Activated naive CD4-positive, alpha-beta T cell (primary cell): ENCODE measurements at places on chromosomes 3 and 15.
A peak's percentile ranks its signal among the peaks of the same experiment; 100 is the strongest.

DNA sequence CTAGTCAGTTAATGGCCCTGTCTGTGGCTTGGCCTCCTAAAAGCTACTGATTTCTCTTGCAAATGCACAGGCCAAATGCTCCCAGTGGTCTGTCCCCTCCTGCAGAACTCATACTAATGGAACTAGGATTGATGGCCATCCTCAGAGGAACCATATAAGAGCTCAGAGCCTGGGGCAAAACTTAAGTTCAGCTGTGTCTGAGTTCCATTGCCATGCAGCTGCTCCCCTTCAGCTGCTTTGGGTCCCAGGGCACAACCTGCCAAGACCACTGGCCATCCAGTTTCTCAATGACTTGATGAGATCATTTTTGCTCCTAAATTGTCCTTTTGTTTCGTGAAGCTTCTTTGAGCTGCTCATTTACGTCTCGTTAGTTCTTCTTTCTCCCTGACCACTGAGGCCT, 529.5 kb upstream of the TBL1XR1 start:
- DNase-seq = no peak

GRCh38 chr3:119294696-119295671, 801 bp downstream of the ARHGAP31 start:
- DNase-seq = no peak

DNA sequence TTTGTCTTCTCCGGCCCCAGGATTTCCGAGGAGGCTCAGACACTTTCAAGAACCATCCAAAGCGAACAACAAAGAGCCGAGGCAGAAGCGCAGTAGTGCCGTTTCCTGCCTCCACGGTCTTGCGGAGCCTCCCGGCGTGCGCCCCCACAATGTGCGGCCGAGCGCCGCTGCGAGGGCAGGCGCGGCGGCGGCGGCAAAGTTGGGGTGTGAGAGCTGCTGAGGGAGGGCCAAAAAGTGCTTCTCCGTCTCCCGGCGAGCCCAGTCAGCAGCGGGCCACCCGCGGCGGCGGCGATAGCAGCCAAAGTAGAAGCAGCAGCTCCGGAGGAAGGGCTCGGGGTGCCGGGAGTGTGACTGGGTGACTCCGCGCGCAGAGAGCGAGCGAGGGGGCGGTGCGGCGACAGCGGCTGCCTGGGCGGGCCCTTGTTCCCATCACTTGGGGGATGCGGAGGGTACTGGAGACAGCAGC, 749.1 kb downstream of the ROBO1 start:
- no peak for DNase-seq

DNA sequence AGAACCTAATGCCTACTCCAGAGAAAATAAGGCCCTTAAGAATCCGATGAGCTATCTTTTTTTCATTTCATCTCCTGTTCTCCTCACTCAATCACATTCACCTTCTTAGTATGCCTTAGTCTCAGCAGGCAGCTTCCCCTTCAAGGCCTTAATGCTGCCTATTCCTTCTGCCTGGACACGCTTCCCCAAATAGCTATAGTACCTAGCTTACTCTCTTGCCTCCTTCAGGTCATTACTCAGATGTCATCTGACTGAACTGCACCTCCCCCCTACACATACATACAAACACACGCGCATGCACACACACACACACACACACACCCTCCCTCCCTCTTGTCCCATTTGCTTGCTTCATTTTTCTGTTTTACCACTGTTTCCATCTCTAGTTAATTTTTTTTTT, 191.5 kb upstream of the MLF1 start:
- no peak for DNase-seq

GRCh38 chr3:35737527-35737926, 98.2 kb downstream of the ARPP21 start:
- no peak for DNase-seq

DNA sequence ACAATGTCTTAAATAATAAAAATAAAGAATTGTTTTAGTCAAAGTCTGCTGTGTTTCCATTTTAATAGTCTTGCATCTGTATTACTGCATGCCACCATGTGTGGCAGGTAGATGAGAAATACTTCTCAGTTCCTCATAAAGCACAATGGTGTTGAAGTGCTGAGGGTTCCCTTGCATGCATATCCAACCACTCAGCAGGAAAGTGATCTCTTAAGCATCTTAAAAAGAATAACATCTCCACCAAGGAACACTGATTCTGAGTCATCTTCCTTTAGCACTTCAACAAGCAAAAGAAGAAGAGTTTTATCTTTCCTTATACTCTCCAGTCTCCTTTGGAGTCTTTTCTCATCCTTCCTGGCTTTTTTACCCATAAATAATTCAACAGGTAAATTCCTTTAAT, 602.0 kb downstream of the TBL1XR1 start:
- no peak for DNase-seq

DNA sequence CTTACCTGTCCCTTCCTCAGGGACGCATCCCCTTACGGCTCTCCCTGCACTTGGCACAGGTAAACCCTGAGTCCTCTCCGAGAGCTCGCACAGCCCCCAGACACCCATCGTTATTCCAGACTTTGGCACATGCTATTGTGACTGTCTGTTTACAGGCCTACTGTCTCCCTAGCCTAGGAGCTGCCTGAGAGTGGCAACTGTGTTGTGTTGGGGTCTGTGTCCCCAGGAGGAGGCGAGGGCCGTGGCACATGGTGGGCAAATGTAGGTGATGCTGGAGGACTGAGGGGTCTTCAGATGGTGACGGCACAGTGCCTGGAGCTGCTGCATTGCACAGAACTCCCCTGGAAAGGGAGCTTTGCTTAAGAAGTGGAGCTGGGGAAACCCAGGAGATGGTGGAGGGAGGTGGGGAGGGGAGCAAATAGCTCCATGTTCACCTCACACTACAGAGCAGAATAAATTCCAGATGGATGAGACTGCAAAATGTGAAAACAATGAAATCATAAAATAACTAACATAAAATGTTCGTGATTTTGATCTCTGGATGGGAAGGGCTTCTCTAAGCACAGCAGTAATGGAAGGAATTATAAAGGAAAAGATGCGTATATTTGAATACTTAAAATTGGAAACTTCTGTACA, 96.5 kb downstream of the SMAD6 start:
- no peak for DNase-seq

DNA sequence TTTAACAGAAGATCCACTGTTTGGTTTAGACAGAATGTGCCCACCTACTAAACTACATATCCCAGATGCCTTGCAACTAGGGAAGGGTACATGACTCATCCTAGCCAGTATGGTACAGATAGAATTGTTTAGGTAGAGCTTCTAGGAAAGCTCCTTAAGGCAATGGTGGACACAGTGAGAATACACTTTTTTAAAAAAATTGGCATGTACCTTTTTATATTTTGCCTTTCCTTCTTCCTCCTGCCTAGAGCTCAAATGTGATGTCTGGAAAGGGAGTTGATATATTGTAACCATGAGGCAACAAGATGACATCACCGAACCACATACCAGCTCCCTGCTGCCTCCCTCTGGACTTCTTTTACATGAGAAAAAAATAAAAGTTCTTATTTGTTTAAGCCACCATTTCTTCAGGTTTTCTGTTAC, 14.4 kb upstream of the C3orf80 start:
- no peak for DNase-seq

DNA sequence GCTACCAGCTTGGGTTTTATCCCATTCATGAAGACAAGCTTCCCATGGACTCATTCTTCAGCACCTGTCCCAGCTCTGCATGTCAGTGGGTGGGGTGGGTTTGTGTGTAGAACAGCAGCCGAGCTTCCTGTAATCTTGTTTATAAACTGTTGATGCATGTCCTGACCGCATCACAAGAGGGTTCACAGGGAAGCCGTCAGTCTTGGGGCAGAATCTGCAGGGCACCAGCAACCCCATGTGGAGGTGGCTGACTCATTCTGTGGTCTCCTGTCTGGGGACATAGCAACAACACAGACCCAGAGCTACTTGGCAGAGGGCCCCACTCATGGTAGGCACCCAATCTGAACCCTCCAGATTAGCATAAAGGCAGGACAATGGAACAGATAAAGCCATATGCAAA, 35.6 kb downstream of the DAPK2 start:
- DNase-seq = peak; percentile 70

DNA sequence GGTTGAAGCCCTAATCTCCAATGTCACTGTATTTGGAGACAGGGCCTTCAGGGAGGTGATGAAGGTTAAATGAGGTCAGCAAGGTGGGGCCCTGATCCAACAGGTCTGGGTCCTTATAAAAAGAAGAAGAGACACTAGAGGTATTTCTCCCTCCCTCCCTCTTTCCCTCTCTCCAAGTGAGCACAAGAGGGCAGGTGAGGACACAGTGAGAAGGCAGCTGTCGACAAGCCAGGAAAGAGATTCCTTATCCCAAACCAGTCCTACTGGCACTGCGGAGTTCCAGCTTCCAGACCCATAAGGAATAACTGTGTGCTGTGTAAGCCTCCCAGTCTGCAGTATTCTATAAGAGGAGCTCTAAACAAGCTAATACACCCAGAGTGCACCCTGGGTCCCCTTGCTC, 134.7 kb downstream of the ADAMTS17 start:
- DNase-seq = no peak

GRCh38 chr3:153760948-153761347, 360.2 kb upstream of the ARHGEF26 start:
- DNase-seq = no peak

DNA sequence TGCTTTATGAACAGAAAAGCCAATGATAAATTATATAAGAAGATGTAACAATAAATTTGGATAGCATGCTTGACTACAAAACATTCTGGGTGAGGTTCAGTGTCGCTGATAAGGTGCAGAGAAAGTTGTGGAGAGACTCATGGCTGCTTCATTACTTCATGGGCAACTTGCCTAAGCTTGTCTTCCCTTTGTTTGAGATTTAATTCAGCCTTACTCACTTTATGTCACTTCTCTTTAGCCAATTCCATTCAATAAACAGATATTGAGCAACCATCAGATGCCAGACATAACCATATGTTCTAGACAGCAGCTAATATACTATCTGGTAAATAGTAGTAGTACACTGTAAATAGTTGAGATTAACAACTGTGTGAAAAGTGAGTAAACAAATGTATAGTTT, 401.5 kb upstream of the FRG2C start:
- no peak for DNase-seq

DNA sequence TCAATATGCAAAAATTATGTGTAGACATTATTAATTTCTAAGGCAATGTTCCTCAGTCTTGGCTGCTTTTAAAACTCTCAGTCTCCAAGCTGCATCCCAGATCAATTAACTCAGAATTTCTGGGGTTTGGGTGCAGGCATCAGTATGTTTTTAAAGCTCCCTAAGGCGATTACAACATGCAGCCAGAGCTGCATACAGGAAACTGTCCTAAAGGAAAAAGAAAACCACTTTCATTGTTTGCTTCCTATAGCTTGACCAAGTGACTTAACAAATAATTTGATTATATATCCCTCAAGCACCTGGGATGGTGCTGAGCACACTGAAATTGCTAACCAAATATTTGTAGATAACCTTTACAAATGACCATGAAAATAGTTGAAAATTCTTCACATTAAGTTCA, 194.7 kb downstream of the DTWD1 start:
- no peak for DNase-seq

- no peak for DNase-seq
Measured at GRCh38 chr3:137111497-137111896, 153.7 kb downstream of the IL20RB start.

GRCh38 chr15:84697236-84697990, 18.5 kb downstream of the SEC11A start:
- no peak for DNase-seq

DNA sequence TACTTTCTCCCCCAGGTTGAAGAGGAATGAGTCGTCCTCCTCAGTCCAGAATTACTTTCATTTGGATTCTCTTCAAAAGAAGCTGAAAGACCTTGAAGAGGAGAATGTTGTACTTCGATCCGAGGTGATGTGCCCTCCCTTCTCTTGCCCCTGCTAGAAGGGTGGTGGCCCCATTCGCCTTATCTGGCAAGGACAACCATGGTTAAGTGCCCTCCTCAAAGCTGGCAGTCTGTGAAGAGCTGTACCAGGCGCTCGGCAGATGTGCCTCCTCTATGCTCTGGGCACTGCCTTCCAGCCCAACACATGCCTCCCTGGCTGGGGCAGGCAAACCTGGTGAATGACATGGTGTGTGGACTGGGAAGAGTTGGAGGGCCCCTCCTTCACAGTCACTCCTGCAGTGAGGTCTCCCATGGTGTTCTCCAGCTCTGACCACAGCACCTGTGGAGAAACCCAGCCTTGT, 77.0 kb downstream of the CCK start:
- no peak for DNase-seq

DNA sequence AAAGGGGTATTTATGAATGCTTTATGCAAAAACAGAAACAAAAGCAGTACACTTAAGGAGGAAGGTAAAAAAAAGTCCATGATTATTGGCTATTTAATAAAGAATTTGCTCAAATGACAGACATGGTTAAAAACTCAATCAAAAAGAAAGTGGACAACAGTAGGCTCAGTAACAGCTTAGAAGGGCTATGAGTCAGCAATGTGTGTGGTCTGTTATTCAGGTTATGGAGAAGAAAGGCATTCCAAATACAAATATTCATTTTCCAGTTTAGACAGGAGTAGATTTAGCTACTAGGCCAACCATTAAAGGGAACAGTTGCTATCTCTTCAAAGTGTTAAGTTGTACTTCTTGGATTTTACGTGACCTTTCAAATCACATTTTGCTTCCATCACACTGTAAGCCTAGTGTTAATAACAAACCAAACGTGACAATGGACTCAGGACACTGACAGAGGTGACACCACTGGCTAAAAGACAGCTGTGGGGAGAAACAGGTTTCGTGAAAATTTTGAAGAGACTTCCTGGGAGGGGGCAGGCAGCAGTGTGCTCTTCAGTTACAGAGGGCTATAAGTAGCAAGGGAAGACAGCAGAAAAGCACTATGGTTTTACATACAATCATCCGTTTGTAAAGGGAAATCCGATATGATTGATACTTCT, 41.7 kb upstream of the MYO5C start:
- DNase-seq = no peak

- DNase-seq = no peak
Measured at GRCh38 chr3:10471054-10471688, 34.2 kb downstream of the ATP2B2 start.

DNA sequence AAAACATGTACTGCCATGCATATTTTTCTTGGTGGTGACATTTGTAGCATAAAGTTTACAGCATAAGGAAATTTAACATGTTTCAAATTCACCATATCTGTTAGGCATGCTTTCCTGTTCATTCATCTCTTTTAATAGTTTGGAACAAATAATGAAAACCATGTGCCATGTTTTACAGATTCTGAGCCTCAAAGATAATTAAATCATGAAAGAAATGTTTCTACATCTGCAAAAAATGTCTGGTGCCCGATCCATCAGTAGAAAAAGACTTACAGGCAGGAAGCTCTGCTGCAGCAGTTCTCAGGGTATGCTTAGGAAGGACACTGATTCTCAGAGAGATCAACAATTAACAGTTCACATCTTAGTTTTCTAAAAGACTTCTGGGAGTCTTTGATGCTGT, 316.2 kb downstream of the IL5RA start:
- DNase-seq = no peak

GRCh38 chr15:29674661-29675533, 147.4 kb downstream of the TJP1 start:
- no peak for DNase-seq

DNA sequence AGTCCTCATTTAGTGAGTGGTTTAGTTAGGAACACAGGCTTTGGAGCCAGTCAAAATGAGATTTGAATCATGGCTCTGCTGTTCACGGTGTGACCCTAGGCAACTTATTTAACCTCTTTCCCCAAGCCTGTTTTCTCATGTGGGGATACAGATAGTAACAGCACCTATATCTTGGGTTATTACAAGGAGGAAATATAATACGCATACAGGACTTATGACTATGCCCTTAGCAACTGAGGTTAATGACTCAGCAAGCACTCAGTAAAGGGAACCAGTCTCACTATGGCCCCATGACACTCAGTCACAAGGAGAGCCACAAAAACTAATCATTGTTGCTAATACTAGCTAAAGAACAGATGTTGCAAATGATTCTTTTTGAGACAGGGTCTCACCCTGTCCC, 45.9 kb downstream of the SUMF1 start:
- DNase-seq = no peak
